IPS DF 6.9 (cell line): ENCODE measurements at places on chromosomes 12 and 14.

DNA sequence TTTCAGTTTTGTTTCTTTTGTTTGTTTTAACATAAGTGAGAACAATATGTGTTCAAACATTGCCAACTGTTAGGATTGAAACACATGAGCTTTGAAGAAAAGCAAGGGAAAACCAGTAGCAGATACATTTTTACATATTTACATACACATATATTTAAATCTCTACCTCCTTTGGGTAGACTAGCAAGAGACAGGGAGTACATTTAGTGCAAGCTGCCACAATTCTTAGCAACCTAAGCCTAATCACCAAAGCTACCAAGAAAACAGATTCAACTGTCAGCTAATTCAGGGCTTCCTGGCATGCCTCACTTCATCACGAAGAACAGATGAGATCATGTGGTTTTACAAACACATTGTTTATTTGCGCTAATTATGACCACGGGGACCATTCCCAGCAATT lies 143.1 kb downstream of the PRIMA1 start:
- DNase-seq, result no peak

- DNase-seq, result no peak
Measured at GRCh38 chr12:52338241-52338960, 17.2 kb upstream of the KRT83 start.

DNA sequence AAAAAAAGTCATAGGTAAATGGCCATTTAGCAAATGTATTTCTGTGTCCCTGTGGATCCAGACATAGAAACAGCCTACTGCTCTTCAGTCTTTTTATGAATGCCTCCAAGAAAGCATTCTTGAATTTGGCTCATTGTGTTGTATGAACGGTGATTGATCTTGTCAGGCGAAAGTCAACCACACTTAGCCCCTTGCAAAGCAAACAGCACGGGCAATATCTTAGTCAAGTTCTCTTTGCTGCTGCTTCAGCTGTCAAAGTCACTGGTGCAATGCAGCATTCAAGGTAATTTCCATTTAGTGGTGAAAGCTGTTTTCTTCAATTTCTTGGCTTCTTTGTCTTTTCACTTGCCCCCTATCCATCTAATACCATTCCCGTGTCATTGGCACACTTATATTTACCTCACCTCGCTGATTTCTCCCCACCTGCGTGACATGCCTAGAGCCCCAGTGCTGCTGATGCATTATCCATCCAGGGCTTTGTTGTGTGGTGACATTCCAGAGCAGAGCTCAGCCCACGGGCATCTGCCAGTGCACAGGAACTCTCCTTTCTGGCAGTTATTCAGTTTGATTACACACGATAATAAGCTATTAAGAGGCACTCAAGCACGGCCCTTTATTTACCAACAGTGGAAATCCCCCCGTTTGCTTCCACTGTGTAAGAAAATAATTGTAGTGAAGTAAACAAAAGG lies 362.3 kb upstream of the NOVA1 start:
- no peak for DNase-seq

- no peak for DNase-seq
Measured at GRCh38 chr12:47785887-47786661, 13.0 kb downstream of the SLC48A1 start.

DNA sequence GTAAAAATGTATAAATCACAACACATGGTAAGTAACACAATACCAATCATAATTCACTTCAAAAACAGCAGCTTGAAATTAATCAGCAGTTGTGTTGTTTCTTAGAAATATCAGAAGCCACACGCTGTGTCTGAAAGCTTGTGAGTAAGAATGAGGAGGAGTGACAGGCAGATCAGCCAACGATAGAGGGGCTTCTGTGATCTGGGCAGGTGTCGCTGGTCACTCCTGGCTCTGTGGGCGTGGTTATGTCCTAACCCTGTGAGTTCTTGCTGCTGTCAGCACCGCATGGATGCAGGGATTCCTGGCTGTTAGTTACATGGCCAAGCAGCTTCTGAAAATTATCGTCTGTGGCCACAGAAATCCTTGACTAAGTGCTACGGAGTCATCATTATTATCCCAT lies 123.4 kb downstream of the SLC25A47 start:
- DNase-seq, result peak; percentile 63

DNA sequence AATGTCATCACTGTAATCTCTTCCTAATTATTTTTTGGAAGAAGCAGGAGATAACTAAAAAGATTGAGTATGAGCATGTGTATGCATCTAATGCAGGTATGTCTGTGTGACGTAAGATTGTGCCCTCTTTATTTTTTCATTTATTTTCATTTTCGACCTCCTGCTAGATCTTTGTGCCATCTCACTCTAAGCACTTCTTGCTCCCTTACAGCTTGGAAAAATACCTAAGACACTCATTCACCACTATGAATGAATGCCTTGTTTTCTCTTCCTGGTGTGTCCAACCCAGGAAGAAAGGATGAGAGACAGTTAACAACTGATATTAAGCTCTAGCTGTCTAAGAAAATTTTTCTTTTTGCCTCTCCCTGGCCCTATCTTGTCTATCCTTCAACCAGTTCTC lies 76.8 kb upstream of the CISTR start:
- no peak for DNase-seq

- DNase-seq, result no peak
Measured at GRCh38 chr12:15928346-15928745, 17.2 kb downstream of the DERA start.

DNA sequence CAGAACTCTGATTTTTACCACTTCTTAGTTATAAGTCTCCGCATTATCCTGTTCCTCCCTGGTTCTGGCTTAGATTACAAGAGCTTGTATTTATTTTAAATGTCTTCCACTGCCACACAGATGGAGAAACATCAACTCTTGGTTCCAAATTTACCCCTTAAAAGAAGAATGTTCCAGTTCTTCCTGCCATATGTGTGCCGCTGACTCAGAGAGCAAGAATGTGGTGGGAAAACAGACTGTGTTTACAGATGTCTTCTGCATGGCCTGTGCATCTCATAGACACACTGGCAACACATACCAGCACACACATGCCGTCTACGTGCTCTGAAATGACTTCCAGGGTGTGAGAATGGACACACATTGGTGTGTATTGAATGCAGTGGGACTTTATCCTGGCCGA lies 383.0 kb downstream of the LRIG3 start:
- DNase-seq, result no peak

DNA sequence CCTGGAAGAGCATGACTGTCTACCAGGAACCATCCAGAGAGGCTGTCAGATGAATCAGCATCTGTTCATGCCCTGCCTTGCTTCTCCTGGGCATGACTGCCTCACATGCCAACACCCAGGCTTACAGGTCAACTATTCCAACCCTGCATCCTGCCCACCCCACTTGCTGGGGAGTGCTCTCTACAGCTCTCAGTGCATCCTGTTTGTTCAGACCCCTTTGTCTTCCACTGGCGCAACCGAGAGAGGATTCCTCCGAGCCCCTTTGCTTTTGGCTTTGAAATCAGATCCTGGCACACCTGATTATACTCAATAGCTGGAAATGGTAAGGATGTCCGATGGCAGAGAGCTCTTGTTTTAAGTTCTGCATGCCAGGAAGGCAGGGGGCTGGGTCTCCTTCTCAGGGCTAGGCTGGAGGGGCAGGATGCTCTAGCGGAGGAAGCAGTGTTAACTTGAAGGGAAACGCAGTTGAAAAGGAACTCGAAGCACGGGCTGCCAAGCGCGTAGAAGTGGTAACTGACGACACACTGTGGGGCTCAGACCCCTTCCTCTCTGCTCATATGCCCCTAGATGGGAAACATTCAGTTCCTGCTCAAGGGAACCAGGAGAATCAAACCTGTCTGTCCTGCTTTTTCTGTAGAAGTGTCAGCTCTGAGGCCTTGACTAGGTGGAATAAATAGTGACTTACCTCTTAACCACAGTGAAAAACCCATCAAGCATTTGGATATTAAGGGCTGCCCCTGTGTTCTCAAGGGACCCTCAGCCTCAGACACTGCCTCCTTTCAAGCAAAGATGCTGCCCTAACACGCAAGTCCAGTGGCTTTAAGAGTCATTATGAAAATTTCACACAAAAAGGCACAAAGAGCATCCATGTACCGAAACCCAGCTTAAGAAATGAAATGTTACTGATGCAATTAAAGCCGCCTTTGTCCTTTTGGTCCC lies 297.5 kb downstream of the ZFP36L1 start:
- DNase-seq, result no peak

DNA sequence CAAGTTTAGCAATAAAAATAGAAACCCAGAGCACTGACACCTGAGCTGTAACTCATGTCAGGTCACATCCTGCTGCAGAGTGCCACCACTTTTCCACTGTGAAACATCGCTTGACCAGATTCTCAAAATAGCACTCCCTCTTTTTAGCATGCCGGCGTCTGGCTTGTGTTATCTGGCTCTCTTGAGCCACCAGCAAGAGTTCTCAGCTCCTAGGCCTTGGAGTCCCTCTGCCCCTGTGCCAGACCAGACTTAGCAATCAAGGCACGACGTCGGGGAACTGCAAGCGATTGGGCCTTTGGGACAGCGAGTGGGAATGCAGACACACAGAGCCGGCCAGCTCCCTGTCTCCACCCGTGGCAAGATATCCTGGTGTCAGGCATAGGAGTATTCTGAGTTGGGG lies 52.5 kb downstream of the SPIC start:
- DNase-seq, result no peak

GRCh38 chr12:50195832-50196231 lies 28.7 kb upstream of the CERS5 start:
- DNase-seq, result no peak

DNA sequence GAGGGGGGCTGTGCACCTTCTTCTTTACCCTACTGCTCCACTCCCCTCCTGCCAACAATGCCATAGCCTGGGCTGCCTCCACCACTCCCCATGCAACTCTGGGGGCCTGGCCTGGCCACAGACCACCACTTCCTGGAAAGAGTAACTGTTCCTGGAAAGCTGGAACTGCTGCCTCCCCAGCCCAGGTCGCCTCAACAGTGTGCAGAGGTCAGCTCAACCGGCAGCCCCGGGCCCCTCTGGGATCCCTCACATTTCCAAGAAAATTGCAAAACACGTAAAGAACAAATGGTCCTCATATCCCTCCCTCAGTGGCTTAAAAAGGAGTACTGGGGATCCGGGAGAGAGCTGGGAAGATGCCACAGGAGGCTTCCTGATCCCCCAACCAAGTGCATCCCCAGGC lies 22.4 kb upstream of the DIO3 start:
- DNase-seq, result no peak

DNA sequence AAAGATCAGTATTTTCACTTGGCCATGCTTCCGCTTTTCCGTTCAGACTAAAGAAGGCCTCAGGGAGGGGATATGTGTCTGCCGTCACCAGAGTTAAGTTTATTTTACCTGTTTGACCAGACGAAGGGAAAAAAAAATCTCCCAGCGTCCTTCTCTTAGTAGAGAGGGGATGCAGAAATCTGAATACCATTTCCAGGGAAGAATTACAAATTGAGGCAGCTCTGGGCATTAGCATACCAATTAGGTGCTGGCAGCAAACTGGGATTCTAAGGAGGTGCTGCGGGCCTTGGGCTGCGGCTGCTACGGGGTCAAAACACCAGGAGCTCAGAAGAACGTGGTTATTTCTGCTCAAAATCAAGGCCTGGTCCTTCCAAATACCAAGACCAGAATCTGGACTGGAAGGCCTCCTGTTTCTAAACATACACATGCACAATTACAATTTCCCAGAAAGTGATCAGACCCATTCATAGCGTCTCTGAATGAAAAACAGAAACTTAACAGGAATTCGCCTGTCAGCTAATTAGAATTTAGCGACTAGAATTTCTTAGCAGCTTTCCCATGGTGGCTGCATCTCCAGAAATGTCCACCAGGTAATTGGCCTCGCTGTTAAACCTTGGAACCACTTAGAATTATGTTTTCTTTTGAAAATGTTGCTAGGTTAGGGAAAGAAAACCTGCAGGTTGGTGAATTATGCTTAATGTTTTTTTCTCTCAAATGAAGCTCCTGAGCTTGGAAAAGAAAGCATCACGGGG lies 617.0 kb downstream of the VRK1 start:
- DNase-seq, result no peak

DNA sequence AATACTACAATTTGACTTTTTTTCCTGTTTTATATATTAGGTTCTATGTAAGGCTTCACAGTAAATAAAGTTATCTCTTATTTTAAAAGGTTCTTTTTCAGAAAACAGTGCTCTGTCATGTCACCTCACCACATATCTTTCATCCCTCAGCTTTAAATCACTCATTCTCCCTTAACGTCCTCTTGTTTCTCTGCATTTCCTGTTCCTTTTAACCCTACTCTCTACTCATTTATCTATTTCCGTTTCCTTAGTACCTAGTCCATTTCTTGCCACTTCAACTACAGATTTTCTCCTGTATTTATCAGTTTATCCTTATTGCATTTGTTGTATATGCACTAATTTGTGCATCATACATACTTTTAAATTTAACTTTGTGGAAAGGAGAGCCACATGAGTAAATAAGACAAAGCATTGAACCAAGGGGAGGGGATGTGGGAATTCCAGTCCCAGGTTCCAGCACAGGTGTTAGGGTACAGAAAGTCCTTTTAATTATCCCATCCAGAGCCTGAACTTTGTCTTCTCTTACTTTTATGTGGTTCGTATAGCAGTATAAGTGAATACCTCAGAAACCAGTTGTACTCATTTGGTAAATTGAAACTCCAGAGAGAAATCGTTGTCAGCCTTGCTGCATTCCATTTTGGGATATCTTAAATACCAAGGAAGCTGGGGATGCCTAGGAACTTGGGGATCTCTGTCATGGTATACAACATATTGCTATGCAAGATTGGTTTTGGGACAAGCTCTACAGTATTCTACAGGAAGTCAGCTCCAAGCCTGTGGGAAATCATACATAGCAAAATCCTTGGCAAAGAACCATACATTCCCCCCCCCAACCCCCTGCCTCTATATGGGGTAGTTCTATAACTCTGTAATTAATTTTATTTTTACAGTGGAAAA lies 120.5 kb downstream of the DIP2B start:
- no peak for DNase-seq
